ENCODE measurements at places on chromosomes 7 and 10. TPM values are rescaled to one million over a fixed set of nuclear protein-coding genes. Genes with fewer than 3 reads are reported as not detected.

- DNase-seq, result no peak
These were observed 31.9 kb upstream of the C10orf53 start for GRCh38 chr10:49647554-49647953.

DNA sequence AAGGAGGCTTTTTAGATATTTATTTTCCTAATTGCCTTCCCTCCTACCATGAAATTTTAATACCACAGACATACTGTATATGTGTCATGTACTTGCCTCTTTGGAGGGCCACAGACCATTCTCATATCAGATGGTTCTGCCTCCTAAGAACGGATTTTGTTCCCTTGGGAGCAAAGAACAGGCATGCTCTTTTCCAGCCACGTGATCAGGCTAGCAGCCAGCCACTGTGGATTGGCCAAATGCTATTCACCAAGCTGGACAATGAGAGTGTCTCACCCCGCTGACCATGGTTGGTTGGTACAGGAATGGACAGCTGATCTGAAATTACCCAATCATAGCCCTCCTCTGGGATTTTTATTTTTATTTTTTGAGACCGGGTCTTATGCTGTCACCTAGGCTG, 21.5 kb upstream of the CRHR2 start:
- DNase-seq, result no peak

The NKX1-2 gene
- 0.02 TPM for total RNA-seq

- DNase-seq, result no peak
These were observed 557 bp upstream of the ZNF282 start for GRCh38 chr7:149194799-149195179.

- no peak for DNase-seq
These were observed 84.8 kb upstream of the CCDC6 start for GRCh38 chr10:59991117-59991516.

GRCh38 chr10:51074238-51075028, at the start of gene PRKG1:
Gene PRKG1 (plus strand): TSS chr10:51074487.
- DNase-seq, result peak; percentile 75

- peak; percentile 92 for DNase-seq
These were observed 11.6 kb downstream of the GOLGA7B start for GRCh38 chr10:97861097-97861750.

GRCh38 chr7:94104301-94104700, 100.1 kb upstream of the BET1 start:
- no peak for DNase-seq

- no peak for DNase-seq
These were observed 1.3 kb upstream of the SFRP5 start for GRCh38 chr10:97773096-97773495.

The SAMD8 gene
- total RNA-seq, result 24.5 TPM

GRCh38 chr7:27099453-27100370, 2.8 kb downstream of the HOXA2 start:
- no peak for DNase-seq

The TMEM176B gene
- total RNA-seq, result not detected

The DHTKD1 gene
- 20.2 TPM for total RNA-seq

DNA sequence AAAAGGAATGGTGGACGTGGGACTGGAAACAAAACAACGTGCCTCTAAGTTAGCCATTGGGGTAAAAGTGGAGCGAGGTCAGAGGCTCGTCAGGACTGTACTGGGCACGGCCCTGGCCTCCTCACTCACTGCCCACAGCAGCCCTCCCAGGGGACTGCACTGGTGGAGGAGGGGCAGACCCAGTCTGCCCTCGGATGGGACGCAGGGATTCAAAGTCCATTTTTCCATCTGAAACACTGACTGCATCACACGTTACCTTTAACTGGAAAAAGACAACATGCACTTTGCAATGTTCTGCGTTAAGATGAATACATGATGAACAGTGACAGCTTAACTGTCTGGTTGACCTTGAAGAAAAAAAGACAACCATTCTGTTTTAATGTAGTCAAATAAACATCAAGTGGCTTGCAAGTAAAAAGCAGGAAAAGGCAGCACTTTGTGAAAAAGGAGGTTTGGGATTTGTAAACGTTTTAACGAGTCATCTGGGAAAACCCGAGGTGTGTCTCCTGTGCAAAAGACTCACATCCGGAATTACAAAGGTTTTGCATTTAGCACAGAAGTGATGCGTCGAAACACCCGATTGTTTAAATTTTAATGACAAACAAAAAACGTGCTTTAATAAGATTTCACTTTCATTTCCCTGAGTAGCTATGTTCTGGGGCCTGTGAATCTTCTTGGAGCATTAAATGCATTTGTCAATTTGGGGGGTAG, 18.8 kb downstream of the KLF6 start:
- peak; percentile 30 for DNase-seq

DNA sequence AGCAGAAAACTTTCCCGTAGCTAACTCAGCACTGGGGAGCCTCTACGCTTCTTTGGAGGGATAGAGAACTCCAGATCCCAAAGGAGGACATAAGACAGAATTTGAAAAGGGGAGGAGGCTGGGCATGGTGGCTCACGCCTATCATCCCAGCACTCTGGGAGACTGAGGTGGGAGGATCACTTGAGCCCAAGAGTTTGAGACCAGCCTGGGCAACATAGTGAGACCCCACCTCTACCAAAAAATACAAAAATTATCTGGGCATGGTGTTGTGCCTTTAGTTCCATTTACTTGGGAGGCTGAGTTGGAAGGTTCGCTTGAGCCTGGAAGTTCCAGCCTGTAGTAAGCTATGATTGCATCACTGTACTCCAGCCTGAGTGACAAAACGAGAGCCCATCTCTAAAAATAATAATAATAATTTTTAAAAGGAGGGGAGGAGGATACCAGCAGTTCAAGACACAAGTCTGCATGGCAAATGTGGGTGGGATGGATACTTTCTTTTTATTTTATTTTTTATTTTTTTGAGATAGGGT, 165.9 kb upstream of the SH2B2 start:
- no peak for DNase-seq

The RELN gene
- 1.0 TPM for total RNA-seq

- DNase-seq, result peak; percentile 54
These were observed 11.6 kb upstream of the AQP1 start for GRCh38 chr7:30900053-30900452.

The ACTL6B gene
- total RNA-seq, result not detected

The PAX4 gene
- not detected for total RNA-seq

The SNX10 gene
- 10.2 TPM for total RNA-seq

DNA sequence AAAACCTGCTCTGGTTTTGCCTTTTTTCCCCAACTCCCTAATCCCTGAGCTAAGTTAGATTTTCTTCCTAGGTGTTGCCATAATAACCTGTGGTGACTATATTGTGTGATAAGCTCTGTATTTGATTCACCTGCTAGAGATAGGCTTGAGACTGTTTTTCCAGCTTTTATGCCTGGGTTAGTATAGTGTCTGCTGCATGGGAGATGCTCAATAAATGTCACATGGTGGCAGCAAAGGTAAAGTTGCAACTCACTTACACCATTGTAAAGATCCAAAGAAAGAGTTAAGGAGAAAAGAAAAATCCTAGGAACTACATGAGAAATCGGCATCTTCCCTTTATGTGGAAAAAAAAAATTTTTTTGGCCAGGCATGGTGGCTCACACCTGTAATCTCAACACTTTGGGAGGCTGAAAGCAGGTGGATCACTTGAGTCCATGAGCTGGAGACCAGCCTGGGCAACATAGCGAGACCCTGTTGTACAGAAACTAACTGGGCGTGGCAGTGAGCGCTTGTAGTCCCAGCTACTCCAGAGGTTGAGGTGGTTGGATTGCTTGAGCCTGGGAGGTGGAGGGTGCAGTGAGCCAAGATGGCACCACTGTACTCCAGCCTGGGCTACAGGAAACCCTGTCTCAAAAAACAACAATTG, 3.7 kb downstream of the CCNJ start:
- peak; percentile 10 for DNase-seq

DNA sequence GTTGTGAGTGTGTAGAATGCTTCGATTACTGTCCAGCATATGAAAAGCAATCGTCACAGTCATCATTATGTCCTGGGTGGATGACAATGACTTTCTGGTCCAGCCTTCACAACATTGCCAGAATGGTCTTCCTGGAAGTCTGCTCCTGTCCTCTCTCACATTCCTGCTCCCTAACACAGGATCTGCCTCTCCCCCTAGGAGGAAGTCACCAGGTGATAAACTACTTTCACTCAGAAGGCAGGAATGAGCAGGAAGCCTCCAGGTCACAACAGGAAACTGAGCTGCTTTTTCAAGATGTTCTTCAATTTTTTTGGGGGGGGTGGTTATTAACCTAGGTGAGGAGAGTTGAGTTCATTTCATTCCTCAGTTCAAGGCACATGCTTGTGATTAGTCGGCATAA, 13.6 kb upstream of the GPNMB start:
- DNase-seq, result no peak

GRCh38 chr10:132385721-132386418, 11.1 kb upstream of the PWWP2B start:
- DNase-seq, result no peak

- DNase-seq, result no peak
These were observed 1292.0 kb downstream of the XPNPEP1 start for GRCh38 chr10:108631332-108631731.

DNA sequence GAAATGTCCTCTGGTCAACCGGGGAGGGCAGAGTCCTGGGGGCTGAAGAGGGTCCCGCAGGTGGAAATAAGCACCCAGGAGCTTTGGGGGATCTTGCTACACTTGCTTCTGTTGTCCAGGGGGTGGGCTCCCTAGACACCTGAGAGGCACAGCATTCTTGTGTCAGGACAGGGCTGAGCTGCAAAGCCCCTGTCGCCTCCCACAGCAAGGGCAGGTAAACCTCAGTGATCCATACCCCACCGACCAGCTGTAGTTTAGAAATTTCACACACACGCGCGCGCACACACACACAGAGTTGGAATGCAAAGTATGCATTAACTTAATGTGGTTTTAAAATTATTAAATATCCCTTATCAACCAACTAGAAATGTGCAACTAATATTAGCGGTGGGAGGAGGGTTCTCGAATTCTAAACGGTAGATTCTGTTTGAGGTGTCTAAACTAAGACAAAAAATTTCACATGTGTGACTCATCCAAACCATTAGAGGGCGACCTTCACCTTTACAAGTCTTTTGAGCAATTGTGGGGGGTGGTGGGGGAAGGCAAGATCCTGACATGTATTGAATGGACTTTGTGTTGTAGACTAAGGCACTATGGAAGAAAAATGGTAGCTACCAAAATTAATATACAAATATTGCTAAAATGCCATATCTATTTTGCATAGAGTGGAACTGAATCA, 34.3 kb upstream of the PTF1A start:
- peak; percentile 32 for DNase-seq

GRCh38 chr10:121409466-121410104, 188.7 kb downstream of the FGFR2 start:
- DNase-seq, result no peak

The EGR2 gene
- total RNA-seq, result not detected

The C10orf62 gene
- not detected for total RNA-seq

- no peak for DNase-seq
These were observed 76.7 kb downstream of the CHN2 start for GRCh38 chr7:29271319-29271658.

DNA sequence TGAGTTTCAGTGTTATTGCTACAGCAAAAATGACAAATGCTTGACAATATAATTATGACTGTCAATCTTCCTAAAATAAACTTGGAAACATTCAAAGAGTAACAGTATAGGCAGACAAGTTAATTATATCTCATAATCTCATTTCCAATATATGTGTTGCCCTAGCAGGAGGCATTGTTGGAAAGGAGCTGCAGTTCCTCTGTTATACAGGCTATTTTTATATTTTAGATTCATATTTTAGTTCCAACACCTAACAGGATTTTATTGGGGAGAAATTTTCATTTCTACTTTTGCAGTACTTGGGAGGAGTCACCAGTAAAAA, 19.3 kb downstream of the VOPP1 start:
- DNase-seq, result no peak

- DNase-seq, result no peak
These were observed 12.6 kb downstream of the YKT6 start for GRCh38 chr7:44213206-44213876.

DNA sequence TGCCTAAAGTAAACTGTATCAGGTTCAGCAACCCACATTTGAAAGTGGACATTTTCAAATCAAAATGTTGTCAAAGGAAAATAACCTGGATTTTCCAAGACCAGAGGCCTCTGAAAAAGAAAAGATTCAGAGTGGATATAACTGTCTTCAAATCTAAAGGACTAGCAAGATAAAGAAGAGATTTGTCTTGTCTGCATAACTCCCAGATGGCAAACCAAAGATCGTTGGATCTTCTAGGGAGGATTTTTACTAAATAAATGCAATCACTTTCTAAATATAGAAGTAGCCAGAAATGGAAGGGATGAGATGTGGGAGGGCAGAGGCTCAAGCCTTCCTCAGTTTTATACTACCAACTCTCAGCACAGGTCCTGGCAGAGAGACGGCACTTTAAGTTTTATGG, 39.0 kb downstream of the CABCOCO1 start:
- DNase-seq, result no peak

DNA sequence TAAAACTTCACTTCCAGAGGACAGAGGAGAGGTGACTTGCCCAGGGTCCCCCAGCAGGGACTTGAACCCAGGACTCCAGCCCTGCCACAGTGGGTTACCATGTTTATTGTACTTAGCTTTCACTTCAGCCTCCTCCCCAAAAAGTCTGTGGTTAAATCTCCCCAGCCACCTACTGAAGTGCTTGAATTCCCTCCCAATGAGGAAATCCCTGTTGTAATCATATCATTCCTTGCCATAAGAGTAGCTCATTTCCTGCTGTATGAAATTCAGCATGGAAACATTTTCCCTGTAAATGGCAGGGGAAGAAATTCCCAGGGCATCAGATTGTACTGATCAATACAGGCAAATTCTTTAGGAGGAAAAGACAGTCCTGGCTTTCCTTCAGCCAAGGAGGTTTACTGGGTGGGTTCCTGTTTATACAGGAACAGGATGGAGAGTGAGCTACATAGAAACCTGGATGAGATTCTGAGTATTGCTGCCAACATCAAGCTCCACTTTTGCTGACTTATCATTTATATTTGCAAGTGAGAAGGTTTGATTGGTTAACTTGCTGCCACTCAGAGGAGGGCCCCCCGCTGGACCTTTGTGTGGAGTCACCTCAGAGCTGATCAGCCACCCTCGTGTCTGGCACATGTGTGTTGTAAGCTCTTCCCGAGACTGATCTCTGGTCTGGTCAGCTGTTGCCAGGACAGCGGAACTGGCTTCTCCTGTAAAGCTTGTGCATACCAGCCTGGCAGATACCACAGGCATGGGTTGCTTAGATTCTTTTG, 16.4 kb upstream of the PDZD8 start:
- DNase-seq, result peak; percentile 48

- no peak for DNase-seq
These were observed 884 bp downstream of the ICA1 start for GRCh38 chr7:8260871-8261694.

Measured in M059J (cell line).